Stimulated activated CD4-positive, alpha-beta T cell treated with anti-CD3 and anti-CD28 coated beads, Interleukin-2, amount 100 ng/mL, for 24 hours (primary cell): ENCODE measurements at places on chromosomes 11 and 22.

DNA sequence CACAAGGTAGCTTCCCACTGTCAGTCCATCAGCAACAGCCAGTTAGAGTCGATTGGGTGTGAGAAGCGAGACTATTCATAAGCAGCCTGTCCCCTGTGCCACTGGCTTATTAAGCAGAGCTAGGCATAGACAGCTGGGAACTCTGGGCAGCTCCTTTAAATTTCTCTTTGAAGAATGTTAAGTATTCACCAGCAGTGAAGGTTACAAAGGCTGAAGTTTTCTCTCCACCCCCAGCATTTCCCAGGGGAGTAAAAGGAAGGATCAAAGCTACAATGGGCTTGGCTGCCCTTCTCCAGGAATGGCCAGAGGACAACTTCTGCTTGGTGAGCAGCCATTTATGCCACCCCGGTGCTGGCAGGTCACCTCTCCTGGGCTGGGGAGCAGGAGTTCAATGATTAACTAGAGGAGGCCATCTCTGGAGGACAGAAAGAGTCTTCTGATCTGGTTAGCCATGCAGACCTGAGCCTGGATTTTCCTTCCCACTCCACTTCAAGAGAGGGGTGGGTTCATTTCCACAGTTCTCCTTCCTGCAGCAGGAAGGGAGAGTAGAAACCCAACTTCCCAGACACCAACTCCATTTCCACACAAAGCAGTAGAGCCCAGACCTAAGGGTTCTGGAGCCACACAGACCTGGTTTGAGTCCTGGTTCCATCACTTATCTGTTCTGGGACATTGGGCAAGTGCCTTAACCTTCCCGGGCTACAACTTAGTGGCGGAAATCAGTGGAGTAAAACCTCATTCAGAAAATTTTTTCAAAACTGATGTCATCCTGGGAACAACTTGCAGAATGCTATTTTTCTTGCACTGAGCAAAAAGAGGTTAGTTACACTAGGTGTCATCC lies 22.6 kb downstream of the POU2AF3 start:
- DNase-seq, result no peak

DNA sequence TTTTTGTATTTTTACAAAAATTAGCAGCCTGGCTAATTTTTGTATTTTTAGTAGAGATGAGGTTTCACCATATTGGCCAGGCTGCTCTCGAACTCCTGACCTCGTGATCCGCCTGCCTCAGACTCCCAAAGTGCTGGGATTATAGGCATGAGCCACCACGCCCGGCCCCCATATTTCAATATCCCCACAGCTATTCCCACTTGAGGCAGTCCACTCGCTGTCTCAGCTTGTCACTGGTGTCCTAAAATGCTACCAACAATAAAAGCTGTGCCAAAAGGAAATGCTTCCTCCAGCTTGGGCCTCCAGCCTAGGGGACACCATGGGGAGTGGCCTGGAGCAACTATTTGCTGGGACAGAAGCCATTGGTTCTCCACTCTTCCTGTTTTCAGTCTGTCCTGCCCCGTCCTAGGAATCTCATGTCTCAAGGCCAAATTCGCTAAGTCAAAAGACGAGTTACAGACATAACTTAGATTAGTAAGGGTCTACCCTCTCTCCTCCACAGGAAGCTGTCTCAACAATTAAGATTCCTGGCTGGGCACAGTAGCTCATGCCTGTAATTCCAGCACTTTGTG lies 7.3 kb upstream of the SPINDOC start:
- no peak for DNase-seq

GRCh38 chr22:40855979-40856512 lies 393 bp downstream of the ST13 start:
- no peak for DNase-seq

GRCh38 chr22:26797910-26798309 lies 140.5 kb downstream of the MIAT start:
- DNase-seq, result no peak

DNA sequence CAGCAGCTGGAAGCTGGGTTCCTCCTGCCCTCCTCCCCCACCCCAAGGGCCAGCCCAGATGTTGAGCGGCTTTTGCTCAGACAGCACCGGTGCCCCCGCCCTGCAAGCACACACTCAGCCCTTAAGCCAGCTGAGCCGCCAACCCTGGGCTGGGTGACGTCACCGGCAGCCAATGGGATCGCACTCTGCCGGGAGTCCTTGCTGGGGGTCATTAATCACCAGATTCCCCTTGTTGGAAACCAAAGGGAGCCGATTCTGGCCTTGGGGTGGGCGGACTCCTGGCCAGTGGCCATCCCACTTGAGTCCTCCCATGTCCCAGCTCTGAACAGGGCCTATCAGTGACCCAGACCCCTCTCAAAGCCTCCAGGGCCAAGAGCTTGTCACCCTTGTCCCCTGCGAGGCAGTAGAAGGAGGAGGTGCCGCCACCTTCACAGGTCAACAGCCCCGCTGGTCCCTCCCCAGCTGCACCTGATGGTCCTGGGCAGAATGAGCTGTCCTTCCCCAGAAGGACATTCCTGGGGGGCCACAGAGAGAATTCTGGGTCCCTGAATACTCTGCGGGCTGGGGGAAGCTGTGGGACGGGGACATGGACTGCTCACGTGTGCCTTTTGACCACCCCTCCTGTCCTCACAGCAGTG lies 7.4 kb downstream of the DUSP8 start:
- no peak for DNase-seq
